A549 treated with CpdA at 1 μM for 4 hours (cell line): ENCODE measurements at places on chromosomes 1 and 21. TPM values are rescaled to one million over a fixed set of nuclear protein-coding genes. Genes with fewer than 3 reads are reported as not detected.

KLF17 gene
- 0.27 to 0.43 TPM (median 0.42 TPM) in 5 replicates for total RNA-seq

PDE9A gene
- total RNA-seq = 0.92 to 1.5 TPM (median 1.1 TPM) in 5 replicates

GJA8 gene
- not detected in 5 replicates for total RNA-seq

LIN28A gene
- total RNA-seq = not detected in 5 replicates

IGSF3 gene
- total RNA-seq = 17.9 to 23.4 TPM (median 21.2 TPM) in 5 replicates

ADPRS gene
- 21.6 to 27.0 TPM (median 26.3 TPM) in 5 replicates for total RNA-seq

FNBP1L gene
- total RNA-seq = 11.5 to 20.5 TPM (median 15.6 TPM) in 5 replicates

RPE65 gene
- total RNA-seq = not detected in 5 replicates

AIRE gene
- not detected in 5 replicates for total RNA-seq

PLEKHG5 gene
- total RNA-seq = 2.8 to 5.2 TPM (median 3.8 TPM) in 5 replicates

PPM1J gene
- 0.79 to 1.5 TPM (median 0.96 TPM) in 5 replicates for total RNA-seq

FMN2 gene
- 5.0 to 6.4 TPM (median 6.3 TPM) in 5 replicates for total RNA-seq

OR2T2 gene
- total RNA-seq = not detected in 5 replicates

CDC7 gene
- 5.2 to 6.8 TPM (median 5.9 TPM) in 5 replicates for total RNA-seq

VSIG8 gene
- 0.07 to 0.14 TPM in 2 of 5 replicates, not detected in the others for total RNA-seq

HMGN2 gene
- total RNA-seq = 345 to 395 TPM (median 355 TPM) in 5 replicates

FTCD gene
- total RNA-seq = 0.05 TPM in 1 of 5 replicates, not detected in the others

CD84 gene
- total RNA-seq = not detected in 5 replicates

PROK1 gene
- total RNA-seq = not detected in 5 replicates

COL18A1 gene
- total RNA-seq = 128 to 165 TPM (median 139 TPM) in 5 replicates

ERG gene
- total RNA-seq = 0.03 to 0.14 TPM (median 0.08 TPM) in 4 of 5 replicates, not detected in the other

HLX gene
- 4.2 to 5.9 TPM (median 5.1 TPM) in 5 replicates for total RNA-seq

OXCT2 gene
- 0.38 to 0.64 TPM (median 0.40 TPM) in 5 replicates for total RNA-seq

TFF2 gene
- 0.10 TPM in 1 of 5 replicates, not detected in the others for total RNA-seq

LEPR gene
- 1.9 to 2.9 TPM (median 2.9 TPM) in 5 replicates for total RNA-seq

WLS gene
- total RNA-seq = 18.2 to 25.0 TPM (median 19.4 TPM) in 5 replicates

UBE2U gene
- not detected in 5 replicates for total RNA-seq

CFAP74 gene
- 0.01 TPM in 1 of 5 replicates, not detected in the others for total RNA-seq

CELSR2 gene
- 3.8 to 6.4 TPM (median 5.5 TPM) in 5 replicates for total RNA-seq

RNF187 gene
- total RNA-seq = 56.4 to 84.9 TPM (median 82.0 TPM) in 5 replicates

GJA5 gene
- not detected in 5 replicates for total RNA-seq

XCL1 gene
- total RNA-seq = not detected in 5 replicates

CRP gene
- total RNA-seq = not detected in 5 replicates

UTS2 gene
- not detected in 5 replicates for total RNA-seq

OLIG2 gene
- total RNA-seq = not detected in 5 replicates

LENEP gene
- not detected in 5 replicates for total RNA-seq

C1orf56 gene
- 5.5 to 9.1 TPM (median 7.4 TPM) in 5 replicates for total RNA-seq

GPR137B gene
- total RNA-seq = 16.7 to 21.0 TPM (median 17.7 TPM) in 5 replicates

TAS1R1 gene
- 0.07 TPM in 1 of 5 replicates, not detected in the others for total RNA-seq

LAMC1 gene
- total RNA-seq = 87.7 to 136 TPM (median 106 TPM) in 5 replicates

FAM110D gene
- 0.01 to 0.06 TPM in 2 of 5 replicates, not detected in the others for total RNA-seq

SYNC gene
- total RNA-seq = 7.7 to 16.2 TPM (median 10.3 TPM) in 5 replicates

TRIM67 gene
- 0.16 to 0.28 TPM (median 0.21 TPM) in 5 replicates for total RNA-seq

KPRP gene
- total RNA-seq = not detected in 5 replicates

C4BPB gene
- total RNA-seq = 0.92 to 1.4 TPM (median 1.2 TPM) in 5 replicates

TDRD5 gene
- 0.01 to 0.09 TPM (median 0.05 TPM) in 3 of 5 replicates, not detected in the others for total RNA-seq

COL6A2 gene
- total RNA-seq = 14.1 to 18.0 TPM (median 14.9 TPM) in 5 replicates

UAP1 gene
- total RNA-seq = 27.0 to 34.5 TPM (median 29.1 TPM) in 5 replicates

PTPN7 gene
- 0.03 TPM in 1 of 5 replicates, not detected in the others for total RNA-seq

RGS13 gene
- not detected in 5 replicates for total RNA-seq

LCE2C gene
- total RNA-seq = not detected in 5 replicates

RUSC1 gene
- total RNA-seq = 42.4 to 55.7 TPM (median 48.0 TPM) in 5 replicates

KRTAP10-5 gene
- total RNA-seq = not detected in 5 replicates

PEX14 gene
- 11.9 to 16.0 TPM (median 15.9 TPM) in 5 replicates for total RNA-seq

NBPF4 gene
- 0.13 to 0.24 TPM (median 0.18 TPM) in 5 replicates for total RNA-seq

GPBP1L1 gene
- 33.1 to 57.0 TPM (median 35.1 TPM) in 5 replicates for total RNA-seq
